Esophagus muscularis mucosa (tissue), 4 donors: ENCODE measurements at places on chromosomes 2 and 18. TPM values are rescaled to one million over a fixed set of nuclear protein-coding genes. Genes with fewer than 3 reads are reported as not detected.

Gene OTOF
- 0.34 TPM for total RNA-seq

Gene RAPH1
- 15.4 TPM for total RNA-seq

Gene FBXO36
- 1.6 TPM for total RNA-seq

Gene TUBA4A
- total RNA-seq: 132 TPM

Gene RAB17
- 0.83 TPM for total RNA-seq
